Activated naive CD8-positive, alpha-beta T cell treated with anti-CD3 and anti-CD28 coated beads for 36 hours (primary cell): ENCODE measurements at places on chromosomes 3 and 15. TPM values are rescaled to one million over a fixed set of nuclear protein-coding genes. Genes with fewer than 3 reads are reported as not detected.

Gene ADAMTS7
- total RNA-seq, result 0.10 TPM

Gene WDR93
- total RNA-seq, result not detected

Gene PRR20G
- total RNA-seq, result not detected

Gene IL17RB
- total RNA-seq, result not detected

Gene THRB
- total RNA-seq, result not detected

Gene KBTBD13
- total RNA-seq, result not detected

DNA sequence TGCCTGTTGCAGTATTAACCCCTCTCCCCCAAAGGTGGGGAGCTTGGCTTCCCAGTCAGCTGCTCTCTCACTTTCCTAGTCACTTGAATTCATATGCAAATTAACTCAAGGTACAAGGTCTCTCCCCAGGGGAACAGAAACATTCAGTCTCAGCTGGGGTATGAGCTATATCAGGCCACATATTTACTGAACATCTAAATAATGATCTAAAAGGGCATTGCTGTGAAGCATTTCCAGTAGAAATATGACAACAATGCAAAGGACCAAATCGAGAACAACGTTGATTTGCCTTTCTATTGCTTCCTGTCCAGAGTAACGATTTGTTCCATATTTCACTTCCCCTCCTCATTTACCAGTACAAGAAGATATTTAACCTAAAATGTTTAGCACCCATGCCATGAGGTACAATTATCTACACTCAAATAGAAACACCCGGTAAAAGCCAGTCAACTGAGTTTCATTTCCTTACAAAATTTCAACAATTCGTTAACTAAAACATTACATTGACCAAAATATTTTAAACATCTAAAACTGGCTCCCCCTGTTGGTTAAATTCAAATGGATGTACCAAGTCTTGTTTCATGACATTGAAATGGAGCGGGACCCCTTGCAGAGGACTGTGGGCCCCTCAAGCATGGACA, 36.5 kb upstream of the KLHL6 start:
- no peak for DNase-seq

DNA sequence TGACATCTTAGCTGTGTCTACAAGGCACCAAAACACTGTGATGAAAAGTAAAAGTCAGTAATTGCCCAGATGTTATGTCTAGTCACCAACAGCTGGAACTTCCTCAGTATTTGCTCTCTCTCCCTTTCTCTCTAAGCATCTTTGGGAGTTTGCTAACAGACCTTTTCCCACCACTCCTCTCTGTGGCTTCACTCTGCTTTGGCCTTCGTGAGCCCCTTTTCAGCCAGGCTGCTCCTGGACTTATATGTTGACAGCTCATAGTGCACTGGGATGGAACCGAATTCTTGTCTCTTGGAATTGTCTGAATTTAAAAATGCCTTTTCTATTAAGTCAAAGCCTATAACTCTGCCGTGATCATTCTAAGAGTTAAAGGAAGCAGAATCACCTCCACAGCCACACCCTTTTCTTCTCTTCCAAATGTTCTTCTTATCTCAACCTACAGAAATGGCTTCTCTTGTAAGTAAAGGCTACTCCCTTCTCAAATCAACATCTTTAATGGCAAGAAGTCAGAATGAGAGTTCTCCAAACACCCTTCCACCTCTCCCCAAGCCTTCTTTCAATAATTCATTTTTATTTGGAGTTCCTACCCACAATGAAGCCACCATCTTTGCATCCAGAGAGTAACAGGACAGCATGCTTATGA, 17.2 kb upstream of the FOXP1 start:
- DNase-seq, result no peak

GRCh38 chr15:43249699-43250203, 17.0 kb downstream of the TGM5 start:
- DNase-seq, result peak; percentile 42

DNA sequence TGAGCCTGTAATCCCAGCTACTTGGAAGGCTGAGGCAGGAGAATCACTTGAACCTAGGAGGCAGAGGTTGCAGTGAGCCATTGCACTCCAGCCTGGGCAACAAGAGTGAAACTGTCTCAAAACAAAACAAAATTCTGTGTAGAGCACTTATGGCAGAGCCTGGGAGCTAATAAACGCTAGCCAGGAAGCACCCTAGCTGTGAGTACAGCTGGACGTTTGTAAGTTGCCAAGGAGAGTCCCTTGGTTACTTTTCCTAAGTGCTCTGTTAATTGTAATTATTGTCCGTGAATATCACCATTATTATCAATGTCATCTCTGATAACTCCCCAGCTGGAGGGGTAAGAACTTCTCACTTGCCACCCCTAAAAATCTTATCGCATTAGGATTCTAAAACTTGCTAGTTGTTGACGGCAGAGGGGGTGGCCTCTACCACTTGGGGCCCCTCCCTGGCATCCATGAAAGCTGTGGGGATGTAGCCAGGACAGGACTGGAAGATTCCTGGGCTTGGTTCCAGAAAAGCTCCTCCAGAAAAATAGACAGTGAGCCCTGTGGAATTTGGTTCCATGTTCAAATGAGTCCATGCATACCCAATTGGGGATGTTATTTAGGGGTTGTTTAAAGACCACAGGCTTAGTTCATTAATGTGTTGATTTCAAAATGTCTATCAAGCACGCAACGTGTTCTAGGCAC, 9.9 kb upstream of the KLHL25 start:
- no peak for DNase-seq

DNA sequence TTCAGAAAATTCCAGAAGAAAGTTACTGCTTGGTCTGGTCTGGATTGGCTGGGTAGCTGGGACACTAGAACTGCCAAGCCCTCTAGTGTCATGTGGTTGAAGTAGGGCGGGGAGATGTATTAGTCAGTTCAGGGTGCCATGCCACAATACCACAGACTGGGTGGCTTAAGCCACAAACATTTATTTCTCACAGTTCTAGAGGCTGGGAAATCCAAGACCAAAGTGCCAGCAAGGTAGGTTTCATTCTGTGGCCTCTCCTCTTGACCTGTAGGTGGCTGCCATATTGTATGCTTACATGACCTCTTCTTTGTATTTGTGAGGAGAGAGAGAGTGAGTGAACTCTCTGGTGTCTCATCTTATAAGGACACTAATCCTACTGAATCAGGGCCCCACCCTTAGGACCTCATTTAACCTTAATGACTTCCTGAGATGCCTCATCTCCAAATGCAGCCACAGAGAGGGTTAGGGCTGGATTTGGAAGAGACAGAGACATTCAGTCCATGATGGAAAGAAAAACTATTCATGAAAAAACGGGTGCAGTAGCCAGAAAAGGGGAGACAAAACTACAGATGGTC, 18.1 kb upstream of the ZSCAN2 start:
- DNase-seq, result no peak

- no peak for DNase-seq
Observed at GRCh38 chr15:98722645-98723044, 74.3 kb downstream of the IGF1R start.

GRCh38 chr15:100426937-100427336, 85.2 kb upstream of the ADAMTS17 start:
- no peak for DNase-seq

DNA sequence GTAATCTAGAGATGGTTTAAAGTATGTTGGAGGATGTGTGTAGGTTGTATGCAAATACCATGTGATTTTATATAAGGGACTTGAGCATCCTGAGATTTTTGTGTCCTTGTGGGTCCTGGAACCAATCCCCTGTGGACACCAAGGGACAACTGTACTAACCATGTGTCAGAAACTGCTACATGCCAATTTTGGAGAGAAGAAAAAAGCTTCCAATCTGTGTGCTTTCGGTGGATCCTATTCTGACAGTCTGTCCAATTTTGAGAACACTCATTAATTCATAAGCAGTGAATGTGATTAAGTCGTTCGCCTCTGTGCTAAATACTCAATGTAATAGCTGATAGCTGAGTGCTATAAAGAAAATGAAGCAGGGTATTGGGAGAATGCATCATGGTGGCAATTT, 61.6 kb downstream of the RBM6 start:
- no peak for DNase-seq

DNA sequence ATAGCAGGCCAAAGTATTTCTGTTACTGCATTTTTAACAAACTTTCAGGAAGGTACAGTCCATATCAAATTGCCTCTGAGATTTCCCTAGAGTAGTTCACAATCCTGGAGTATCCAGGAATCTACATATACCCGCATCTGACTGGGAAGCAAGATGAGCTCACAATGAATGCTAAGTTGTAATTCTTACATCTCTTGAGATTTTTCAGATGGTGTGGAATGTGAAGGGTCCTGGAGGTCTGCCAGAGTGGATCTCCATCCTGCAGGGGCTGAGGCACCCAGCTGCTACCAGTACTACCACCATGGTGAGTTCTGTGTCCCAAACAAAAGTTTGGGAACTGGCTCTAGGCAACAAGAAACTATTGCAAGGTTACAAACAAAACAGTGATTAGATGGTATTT, 156.7 kb upstream of the CCDC54 start:
- no peak for DNase-seq

GRCh38 chr15:60120100-60120499, 116.0 kb downstream of the FOXB1 start:
- DNase-seq, result no peak

GRCh38 chr15:68792901-68793766, 27.6 kb downstream of the ANP32A start:
- DNase-seq, result no peak

DNA sequence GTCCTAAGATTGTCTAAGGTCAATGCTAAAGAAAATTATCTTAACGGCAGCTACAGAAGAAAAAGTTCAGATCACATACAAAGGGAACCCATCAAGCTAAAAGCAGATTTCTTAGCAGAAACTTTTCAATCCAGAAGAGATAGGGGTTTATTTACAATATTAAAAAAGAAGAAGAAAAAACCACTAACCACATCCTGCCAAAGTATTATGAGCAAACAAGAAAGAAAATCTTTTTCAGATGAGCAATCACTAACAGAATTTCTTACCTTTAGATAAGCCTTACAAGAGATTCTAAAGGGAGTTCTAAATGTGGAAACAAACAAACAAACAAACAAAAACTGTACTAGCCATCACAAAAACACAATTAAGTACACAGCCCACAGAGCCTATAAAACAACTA, 1015.8 kb upstream of the EPHA6 start:
- DNase-seq, result no peak

GRCh38 chr3:141391991-141392316, 23.6 kb downstream of the ZBTB38 start:
- no peak for DNase-seq

- DNase-seq, result no peak
Observed at GRCh38 chr3:137471558-137472204, 292.4 kb upstream of the SOX14 start.

- DNase-seq, result no peak
Observed at GRCh38 chr3:71513515-71513914, 70.0 kb downstream of the FOXP1 start.

- DNase-seq, result no peak
Observed at GRCh38 chr15:76647612-76648011, 257.5 kb downstream of the SCAPER start.

DNA sequence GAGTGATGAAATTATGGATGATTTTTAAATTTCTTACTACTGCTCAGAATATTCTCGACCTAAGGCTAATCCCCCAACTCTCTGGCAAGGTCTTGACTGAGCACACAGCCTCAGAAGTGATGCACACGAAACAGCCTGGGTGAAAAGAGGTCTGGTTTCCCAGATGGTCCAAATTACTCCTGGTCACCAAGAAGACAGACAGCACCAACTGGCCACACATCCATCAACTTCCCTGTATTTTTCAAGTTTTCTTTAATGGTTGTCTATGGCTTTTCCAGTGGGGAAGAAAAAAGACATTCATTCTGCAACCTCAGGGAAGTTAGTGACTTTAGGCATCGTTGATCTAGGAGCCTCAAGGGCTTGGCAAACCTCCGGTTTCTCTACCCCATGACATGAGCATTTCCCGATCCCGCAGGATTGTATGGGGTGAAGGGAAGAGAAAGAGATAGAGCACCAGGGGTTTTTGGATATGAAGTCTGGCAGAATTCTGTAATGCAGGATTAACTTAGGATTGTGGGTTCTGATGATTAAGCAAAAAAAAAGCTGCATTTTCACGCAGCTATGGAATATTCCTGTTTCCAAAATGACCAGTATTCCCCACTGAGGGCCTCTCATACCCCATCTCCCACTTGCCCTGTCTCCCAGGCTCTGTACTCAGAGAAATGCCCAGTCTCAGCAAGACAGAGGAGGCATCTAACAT, 62.2 kb downstream of the UMPS start:
- no peak for DNase-seq

GRCh38 chr3:11651900-11652299, 8.2 kb upstream of the VGLL4 start:
- no peak for DNase-seq
